Renal pelvis (tissue), 12 donors: ENCODE measurements at places on chromosomes 3 and 15. TPM values are rescaled to one million over a fixed set of nuclear protein-coding genes. Genes with fewer than 3 reads are reported as not detected.

The PLS1 gene
- polyA plus RNA-seq = 25.8 TPM

The GOLGA8N gene
- polyA plus RNA-seq = 12.4 TPM

The UNC45A gene
- polyA plus RNA-seq = 76.7 TPM

The LRRC34 gene
- polyA plus RNA-seq = 16.0 TPM

The GP5 gene
- 0.61 TPM for polyA plus RNA-seq

The EIF4A2 gene
- 718 TPM for polyA plus RNA-seq

The RASGRP1 gene
- polyA plus RNA-seq = 10.6 TPM

The MESP2 gene
- 0.44 TPM for polyA plus RNA-seq

The ARPC4 gene
- 133 TPM for polyA plus RNA-seq

The POMGNT2 gene
- polyA plus RNA-seq = 23.2 TPM

The EMC7 gene
- 84.8 TPM for polyA plus RNA-seq

The CCR8 gene
- polyA plus RNA-seq = not detected

The CHRNA7 gene
- 28.6 TPM for polyA plus RNA-seq

The IL12A gene
- polyA plus RNA-seq = 0.49 TPM

The IGSF11 gene
- 4.3 TPM for polyA plus RNA-seq

The PLSCR4 gene
- polyA plus RNA-seq = 14.6 TPM

The KCNAB1 gene
- 2.6 TPM for polyA plus RNA-seq

The NR2F2 gene
- 261 TPM for polyA plus RNA-seq

The NEIL1 gene
- polyA plus RNA-seq = 35.3 TPM

The BRK1 gene
- 213 TPM for polyA plus RNA-seq

The B3GALNT1 gene
- polyA plus RNA-seq = 34.8 TPM

The OR5K2 gene
- polyA plus RNA-seq = 0.14 TPM

The GOLGA8K gene
- 1.6 TPM for polyA plus RNA-seq

The TLR9 gene
- 0.28 TPM for polyA plus RNA-seq

The RGMA gene
- 7.3 TPM for polyA plus RNA-seq

The HDGFL3 gene
- 77.1 TPM for polyA plus RNA-seq

The GRIP2 gene
- 1.1 TPM for polyA plus RNA-seq

The HTR3E gene
- polyA plus RNA-seq = not detected

The CAPN3 gene
- 33.0 TPM for polyA plus RNA-seq

The CCDC54 gene
- polyA plus RNA-seq = not detected

The PEX5L gene
- polyA plus RNA-seq = 0.52 TPM

The UBAP1L gene
- polyA plus RNA-seq = 8.7 TPM

The LRRC15 gene
- 0.12 TPM for polyA plus RNA-seq

The KLHL40 gene
- not detected for polyA plus RNA-seq

The TRPC1 gene
- polyA plus RNA-seq = 9.6 TPM

The C3orf20 gene
- polyA plus RNA-seq = 0.25 TPM

The CYB561D2 gene
- 17.9 TPM for polyA plus RNA-seq

The DNAH12 gene
- polyA plus RNA-seq = 1.6 TPM

The CCR5 gene
- 0.17 TPM for polyA plus RNA-seq

The SERPINI2 gene
- 1.0 TPM for polyA plus RNA-seq

The OIP5 gene
- polyA plus RNA-seq = 9.0 TPM

The CISH gene
- 30.8 TPM for polyA plus RNA-seq

The CCK gene
- 0.17 TPM for polyA plus RNA-seq

The APOD gene
- polyA plus RNA-seq = 8.2 TPM

The FES gene
- polyA plus RNA-seq = 17.3 TPM

The KIF15 gene
- 29.2 TPM for polyA plus RNA-seq

The EOGT gene
- polyA plus RNA-seq = 13.1 TPM

The GOLGA6L7 gene
- 1.1 TPM for polyA plus RNA-seq

The RPL32 gene
- 1,940 TPM for polyA plus RNA-seq

The GPR160 gene
- polyA plus RNA-seq = 24.6 TPM

The CHRFAM7A gene
- 5.9 TPM for polyA plus RNA-seq

The ZNF80 gene
- polyA plus RNA-seq = not detected

The OR5H2 gene
- polyA plus RNA-seq = not detected

The ANKRD34C gene
- 0.06 TPM for polyA plus RNA-seq

The HRH1 gene
- 2.2 TPM for polyA plus RNA-seq
